ENCODE measurements at places on chromosomes 1 and 21.

DNA sequence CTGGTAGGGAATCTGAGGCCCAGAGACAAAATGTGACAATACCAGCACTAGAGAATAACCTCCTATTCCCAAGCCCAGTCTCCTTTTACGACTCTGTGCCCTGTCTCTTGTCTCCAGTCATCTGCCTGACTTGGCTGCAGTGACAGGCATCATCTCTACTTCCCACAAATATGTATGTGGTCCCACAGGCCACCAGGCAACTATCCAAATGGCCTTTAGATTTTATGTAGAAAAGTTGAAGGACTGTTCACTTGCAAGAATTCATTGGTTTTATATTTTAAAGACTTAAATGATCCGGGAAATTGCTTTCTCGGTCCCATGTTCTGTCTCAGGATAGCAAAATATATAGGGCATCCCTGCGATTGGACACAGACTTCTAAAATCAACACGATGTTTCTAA lies 11.6 kb downstream of the KRTAP24-1 start:
- DNase-seq, result no peak

DNA sequence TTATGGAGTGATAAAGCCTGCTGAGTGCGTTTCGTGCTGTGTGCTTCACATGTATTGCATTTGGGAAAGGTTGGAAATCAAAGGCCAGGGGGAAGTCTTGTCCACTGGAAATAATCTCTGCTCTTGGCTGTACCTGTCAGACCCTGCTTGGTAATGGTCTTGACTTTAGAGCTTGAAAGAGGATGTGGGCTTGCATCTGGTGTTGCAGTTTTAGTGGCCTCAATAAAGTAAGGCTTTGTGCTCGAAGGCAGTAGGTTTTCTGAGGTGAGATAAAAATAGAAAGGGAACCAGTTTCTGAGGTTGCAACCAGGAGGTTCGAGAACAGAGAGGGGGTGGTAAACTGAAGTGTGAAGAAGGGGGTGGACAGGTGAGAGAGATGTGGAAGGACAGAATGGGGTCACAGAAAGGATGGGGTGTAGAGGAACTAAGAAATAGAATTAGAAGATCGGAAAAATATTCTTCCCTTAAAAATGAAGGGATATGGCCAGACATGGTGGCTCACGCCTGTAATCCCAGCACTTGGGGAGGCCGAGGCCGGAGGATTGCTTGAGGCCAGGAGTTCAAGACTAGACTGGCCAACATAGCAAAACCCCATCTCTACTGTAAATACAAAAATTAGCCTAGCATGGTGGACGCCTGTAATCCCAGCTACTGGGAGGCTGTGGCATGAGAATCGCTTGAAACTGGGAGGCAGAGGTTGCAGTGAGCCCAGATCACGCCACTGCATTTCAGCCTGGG lies 1.5 kb downstream of the S100PBP start:
- no peak for DNase-seq

DNA sequence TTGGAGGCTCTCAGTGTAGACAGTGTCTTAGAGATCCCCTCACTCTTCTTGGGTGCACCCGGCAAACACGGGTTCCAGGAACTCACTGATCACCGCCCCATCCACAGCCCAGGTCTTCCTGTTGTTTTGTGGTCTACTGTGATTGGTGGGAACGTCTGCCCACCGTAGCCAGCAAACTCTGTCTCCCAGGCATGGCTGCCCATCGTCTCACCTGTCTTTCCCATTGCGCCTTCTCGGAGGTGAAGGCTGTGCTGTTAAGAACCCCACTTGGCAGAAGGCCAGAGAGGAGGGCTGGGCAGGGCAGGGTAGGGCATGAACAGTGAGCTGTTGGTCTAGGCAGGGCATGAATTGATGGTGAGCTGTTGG lies 14.1 kb upstream of the KCNA2 start:
- no peak for DNase-seq

DNA sequence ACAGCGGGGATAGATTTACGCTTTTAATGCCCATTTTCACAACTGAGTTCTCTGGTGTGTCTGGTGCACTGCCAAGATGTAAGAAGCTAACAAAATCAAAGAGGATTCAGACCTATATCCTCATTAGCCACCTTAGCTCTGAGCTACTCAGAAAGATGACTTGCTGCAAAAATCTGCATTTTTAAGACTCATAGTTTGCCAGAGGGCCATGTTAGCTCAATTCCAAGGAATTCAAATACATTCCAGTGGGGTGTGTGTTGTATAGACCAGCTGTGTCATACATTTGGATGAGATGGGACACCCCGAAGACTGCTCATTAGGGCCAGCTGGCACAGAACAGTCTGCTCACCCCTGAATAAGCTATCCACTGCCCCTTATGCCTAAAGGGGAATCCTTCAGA lies 8.9 kb downstream of the DENND2D start:
- no peak for DNase-seq

DNA sequence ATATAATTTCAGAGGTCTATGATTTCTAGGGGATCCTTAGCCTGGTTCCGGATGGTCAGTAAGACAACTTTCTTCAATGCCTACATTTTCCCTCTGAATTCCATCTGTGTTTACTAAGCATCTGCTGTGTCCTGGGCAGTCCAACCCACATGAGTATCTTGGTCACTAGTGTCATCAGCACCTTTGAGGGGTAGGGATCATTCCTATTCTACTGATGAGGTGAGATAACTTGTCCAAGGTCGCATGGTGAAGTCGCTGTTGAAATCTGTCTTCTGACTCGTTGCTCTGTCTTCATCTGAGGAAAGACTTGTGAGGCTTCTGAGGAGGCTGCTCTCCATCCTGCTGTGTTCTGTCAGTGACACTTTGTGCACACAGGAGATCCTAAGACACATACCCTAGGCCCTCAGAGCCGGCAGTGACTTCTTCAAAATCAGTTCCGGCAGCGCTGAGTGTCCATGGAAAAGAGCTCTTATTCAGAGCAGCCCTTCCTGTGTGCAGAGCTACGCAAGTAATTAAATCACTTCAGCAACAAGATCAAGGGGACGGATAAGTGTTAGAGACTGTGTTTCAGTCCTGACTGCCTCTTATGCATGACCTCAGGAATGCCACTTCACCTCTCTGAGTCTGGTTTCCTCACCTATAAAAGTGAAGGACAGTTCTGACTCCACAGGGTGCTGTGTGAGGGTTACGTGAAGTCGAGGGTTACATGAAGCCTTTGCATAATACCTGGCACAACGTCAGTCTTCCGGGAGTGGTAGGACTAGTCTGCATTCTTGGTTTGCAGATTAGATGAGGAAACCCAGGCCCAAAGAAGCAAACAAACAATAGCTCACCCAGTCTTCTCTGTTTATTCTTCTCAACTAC lies 28.4 kb downstream of the AK2 start:
- DNase-seq, result no peak

Data from omental fat pad (tissue), 4 donors.